ENCODE measurements at places on chromosomes 3 and 15.

- no peak for DNase-seq
These were observed 84.1 kb downstream of the ABHD5 start for GRCh38 chr3:43774799-43775198.

DNA sequence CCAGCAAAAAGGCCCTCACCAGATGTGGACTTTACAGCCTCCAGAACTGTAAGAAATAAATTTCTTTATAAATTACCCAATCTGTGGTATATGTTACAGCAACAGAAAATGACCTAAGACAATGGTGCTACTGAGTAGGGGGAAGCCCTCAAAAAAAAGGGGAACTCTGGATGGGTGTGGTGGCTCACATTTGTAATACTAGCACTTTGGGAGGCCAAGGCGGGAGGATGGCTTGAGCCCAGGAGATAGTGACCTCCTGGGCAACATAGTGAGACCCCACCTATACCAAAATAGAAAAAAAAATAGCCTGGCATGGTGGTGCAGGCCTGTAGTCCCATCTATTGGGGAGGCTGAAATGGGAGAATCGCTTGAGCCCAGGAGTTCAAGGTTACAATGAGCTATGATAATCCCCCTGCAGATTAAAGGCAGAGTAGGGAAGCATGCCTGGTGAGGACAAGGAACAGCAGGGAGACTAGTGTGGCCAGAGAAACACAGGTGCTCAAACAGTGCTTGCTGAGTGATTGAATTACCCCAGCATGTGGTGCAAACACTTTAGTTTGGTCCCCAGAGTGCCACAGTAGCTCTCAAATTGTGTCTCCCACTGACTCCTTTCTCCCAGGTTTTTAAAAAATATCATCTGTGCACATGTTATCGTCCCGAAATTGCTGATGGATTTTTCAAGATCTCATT is 13.9 kb upstream of the USP3 start:
- no peak for DNase-seq

- no peak for DNase-seq
These were observed 110.0 kb upstream of the CDIN1 start for GRCh38 chr15:36469311-36469966.

DNA sequence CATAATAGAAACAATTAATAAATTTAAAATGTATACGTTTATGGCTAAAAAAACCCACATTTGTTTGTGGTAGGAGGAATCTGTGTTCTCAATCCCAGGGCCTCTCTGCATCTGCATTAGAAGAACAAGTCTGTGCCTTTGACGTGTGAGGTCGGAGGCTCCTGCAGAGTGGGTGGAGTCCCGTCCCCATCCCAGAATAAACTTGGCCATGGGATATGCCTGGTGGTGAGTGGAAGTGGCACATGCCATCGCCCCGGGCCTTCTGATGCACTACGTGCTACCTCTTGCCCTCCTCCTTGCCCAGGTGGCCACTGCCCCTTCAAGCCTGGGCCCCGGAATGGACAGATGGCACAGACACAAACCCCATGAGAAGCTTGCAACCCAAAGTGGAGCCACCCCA is 131.1 kb upstream of the NSMCE3 start:
- no peak for DNase-seq

GRCh38 chr15:45242289-45242688 is 9.7 kb upstream of the SLC28A2 start:
- no peak for DNase-seq

DNA sequence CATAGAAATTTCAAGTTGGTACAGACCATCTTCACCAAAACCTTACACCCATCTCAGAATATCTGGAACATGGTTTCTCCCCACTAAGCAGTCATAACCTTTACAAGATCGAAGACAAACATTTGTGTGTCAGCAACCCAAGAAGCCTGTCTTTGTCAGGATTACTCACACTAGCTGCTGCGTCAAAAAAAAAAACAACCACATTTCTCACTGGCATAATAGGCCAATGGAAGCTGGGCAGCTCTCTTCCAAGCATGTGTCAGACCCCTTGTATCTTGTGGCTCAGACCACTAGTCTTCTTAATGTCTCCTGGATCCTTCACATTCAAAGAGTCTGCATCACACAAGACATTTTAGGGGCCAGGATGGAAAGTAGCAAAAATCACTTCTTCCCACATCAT is 266.9 kb upstream of the IGF1R start:
- no peak for DNase-seq

DNA sequence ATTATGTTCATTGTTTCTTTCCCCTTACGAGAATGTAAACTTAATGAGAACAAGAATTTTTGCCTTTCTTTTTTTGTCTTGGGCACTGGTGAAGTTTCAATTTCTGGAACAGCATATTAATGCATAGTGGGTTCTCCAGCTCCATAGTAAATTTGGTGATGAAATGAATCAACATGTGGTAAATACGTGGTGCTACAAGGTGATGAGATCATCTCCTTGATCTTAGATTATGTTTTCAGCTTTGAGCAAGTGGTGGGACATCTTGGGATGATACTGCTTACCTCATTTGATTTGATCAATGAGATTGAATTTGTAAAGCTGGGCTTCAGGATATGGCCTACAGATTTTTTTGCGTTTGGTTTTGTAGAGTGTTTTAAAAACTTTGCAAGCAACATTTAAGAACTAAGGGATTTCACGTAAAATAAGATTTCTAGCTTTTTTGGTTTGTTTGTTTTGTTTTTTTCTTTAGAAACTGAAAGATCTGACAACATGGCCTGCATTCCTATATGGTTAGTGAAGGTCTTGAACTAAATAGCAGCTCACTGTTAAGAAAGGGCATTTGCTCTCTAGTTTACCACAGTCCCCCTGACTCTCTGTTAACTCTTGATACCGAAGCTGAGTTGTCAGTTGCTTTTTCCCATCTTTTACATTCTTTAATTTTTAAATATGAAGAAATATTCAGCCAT is 45.6 kb downstream of the FNDC3B start:
- no peak for DNase-seq

DNA sequence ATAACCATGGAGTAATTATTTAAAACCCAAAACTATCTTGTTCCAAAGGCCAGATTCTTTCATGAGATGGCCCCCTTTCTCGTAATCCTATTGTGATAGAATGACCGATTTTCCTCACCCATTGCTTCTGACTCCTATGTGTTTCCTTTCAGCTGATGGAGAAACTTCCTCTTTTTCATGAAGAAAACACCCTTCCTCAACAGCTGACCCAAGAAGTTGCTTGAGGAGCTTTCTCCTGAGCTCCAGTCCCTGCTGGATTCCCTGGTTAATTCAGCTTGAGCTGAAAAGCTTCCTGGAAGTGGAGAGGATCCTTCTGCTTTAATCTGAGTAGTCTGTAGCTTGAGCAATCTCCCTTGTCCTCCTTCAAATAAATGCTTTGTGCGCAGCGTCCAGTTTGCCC is 75.0 kb downstream of the BFSP2 start:
- DNase-seq: no peak

DNA sequence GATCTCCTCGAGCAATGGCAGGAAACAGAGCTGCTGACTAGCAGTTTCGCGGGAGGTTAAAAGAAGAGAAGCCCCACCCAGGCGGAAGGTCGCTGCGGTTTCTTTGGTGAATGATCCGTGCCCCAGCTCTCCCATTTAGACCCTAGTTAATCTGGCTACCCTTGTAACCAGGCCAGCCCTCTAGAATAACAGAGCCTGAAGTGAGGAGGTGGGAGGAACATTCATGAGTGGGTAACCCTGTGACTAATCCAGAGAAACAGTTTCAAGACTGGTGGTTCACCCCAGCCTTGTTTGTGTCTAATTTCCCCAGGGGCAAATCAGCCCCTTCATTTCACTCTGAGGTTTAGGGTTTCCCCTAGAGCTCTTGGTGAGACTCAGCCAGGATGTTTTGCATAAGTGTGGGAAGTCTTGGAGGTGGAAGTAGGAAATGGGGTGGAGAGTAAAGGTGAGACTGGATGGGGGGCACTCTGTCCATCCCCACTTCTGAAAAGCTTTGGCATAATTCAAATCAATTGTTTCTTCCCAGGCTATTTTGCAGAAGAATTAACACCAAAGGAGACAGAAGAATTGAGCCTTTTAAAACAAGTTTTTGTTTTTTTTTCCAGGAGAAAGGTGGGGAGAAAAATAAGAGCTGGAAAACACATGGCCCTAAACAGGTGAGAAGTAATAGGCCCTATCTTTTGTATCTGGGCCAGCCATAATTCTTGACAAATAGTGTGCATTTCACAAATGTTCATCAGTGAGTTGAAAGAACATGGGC is 303.1 kb downstream of the RPLP1 start:
- peak; percentile 24 for DNase-seq

- DNase-seq: no peak
These were observed 3.8 kb upstream of the ZNF385D start for GRCh38 chr3:21754839-21755238.

DNA sequence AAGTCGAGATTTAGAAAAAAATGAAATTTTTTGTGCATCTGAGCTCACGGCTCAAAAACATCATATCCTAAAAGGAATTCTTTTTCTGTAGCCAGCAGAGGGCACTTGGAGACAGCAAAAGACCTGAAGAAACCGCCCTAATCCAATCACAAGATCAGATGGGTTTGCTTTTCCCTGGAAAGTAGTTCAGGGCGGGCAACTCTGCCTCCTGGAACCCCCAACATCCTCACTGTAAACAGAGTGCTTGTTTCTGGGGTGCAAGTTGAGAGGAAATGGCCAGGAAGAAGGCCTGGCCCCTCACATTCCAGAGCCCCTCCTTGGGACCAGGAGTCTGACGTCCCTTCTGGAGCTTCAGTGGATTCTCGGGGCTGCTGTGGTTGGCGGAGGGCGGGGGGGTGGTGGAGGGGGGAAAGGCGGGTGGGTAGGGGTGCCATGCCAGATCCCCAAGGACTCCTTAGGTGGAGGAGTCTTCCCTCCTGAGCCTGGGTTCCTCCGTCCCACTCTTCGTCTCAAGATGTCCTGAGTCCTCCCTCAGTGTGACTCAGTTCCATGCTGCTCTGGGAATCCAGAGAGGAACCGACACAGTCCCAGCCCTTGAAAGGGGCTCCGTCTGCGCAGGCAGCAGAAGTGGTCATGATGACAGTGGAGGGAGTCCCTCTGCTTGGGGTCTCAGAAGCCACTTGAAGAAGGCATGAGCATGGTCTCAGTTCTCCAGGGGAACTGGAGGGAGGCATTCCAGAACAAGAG is 35.9 kb downstream of the CCK start:
- no peak for DNase-seq

DNA sequence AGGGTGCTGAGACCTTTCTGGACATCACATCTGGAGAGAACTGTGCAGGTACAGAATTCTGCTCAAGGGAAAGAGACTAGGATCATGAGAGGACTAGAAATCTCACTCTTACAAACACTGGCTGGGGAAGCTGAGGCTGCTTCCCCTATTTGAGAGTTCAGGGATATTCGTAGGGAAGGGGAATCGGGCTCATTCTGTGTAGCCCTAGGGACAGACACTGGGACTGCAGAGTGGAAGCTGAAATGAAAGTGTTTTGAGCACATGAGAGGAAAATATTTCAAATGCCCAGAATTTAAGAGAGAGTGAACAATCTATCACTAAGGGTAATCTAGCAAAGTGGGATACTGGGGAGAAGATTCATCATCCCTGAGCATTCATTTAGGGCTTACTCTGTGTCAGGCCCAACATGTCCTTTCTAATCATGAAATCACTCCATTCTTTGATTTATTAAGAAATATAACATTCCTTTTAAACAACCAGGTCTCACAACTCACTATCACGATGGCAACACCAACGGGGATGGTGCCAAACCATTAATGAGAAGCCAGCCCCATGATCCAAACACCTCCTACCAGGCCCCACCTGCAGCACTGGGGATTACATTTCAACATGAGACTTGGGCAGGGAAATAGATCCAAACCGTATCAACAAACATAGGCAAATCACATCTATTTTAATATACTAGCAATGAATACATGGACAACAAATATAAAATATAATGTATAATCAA is 63.0 kb downstream of the CPN2 start:
- DNase-seq: no peak

- DNase-seq: no peak
These were observed 24.2 kb downstream of the KATNBL1 start for GRCh38 chr15:34185666-34186065.

- no peak for DNase-seq
These were observed 222.4 kb upstream of the LRIG1 start for GRCh38 chr3:66723231-66723630.

- DNase-seq: no peak
These were observed 11.4 kb upstream of the MEGF11 start for GRCh38 chr15:66264859-66265513.

GRCh38 chr15:69608661-69609060 is 156.0 kb downstream of the RPLP1 start:
- DNase-seq: no peak

- DNase-seq: no peak
These were observed 18.6 kb downstream of the CMTM8 start for GRCh38 chr3:32257042-32257441.

GRCh38 chr3:112333381-112334317 is 693 bp downstream of the CD200 start:
- DNase-seq: peak; percentile 56

- no peak for DNase-seq
These were observed 2.6 kb downstream of the EHHADH start for GRCh38 chr3:185251272-185251671.

DNA sequence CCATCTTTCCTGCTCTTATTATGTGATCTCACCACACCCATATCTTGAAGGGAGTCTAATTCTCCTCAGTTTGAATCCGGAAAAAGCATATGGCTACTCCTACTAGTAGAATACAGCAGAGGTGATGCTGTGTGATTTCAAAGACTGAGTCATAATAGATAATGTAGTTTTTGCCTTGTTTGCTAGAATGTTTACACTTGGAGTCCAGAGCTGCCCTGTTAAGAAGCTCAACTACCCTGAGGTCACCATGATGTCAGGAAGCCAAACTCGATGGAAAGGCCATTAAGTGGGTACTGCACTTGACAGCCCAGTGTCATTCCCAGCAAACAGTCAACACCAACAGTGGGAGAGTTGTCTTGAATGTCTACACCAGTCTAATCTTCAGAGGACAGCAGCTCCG is 56.9 kb downstream of the CD200R1L start:
- no peak for DNase-seq

DNA sequence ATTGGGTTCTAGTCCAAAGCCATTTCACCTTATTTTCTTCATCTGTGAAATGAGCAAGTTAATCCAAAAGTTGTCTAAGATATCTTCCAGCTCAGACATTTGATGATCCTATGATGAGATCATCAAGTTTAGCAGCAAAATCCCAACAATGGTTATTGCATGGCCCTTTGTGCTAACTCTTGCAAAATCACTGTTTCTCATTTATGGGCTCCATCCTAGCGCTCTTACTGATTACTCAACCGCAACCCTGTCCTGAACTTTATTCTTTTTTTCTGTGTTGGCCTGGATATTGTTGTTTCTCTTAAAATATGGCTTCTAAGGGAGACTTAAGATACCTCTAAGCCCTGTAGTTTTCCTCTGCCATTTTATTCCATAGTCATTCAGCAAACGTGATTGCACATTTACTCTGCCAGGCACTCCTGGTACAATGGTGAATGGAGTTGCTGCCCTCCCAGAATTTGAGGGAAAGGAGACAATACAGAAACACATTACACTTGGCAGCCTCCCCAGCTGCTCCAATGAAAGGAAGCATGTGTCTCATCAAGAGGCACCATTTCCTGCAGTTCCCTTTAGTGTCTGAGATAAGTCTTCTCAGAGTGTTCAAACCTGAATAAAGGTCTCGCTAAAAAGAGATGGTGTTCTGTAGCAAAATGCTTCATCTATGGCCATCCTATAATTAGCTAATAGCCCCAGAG is 4.4 kb downstream of the GXYLT2 start:
- no peak for DNase-seq

All from bone marrow (tissue), 2 donors.